ENCODE measurements at places on chromosomes 12 and 14. TPM values are rescaled to one million over a fixed set of nuclear protein-coding genes. Genes with fewer than 3 reads are reported as not detected.

STAB2 gene
- total RNA-seq: not detected

PROX2 gene
- not detected for total RNA-seq

OLR1 gene
- total RNA-seq: not detected

DNA sequence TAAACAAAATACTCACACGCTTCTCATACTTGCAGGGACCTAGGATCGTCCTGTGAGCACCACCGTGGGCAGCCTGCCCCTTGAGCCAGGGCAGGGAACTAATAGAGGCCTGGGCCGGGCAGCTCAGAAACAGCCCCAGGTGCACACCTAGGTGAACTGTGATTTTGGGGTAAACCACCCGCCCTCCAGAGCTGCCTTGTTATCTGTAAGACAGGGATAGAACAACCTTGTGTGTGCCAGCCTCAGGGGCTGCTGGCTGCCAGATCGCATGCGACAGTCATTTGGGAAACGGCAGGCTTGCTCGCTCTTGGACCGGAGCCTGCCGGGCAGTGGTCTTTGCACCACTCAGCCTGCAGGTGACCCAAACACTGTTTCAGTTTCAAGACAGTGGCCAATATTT lies 86.8 kb downstream of the ADGRD1 start:
- DNase-seq: no peak

DNA sequence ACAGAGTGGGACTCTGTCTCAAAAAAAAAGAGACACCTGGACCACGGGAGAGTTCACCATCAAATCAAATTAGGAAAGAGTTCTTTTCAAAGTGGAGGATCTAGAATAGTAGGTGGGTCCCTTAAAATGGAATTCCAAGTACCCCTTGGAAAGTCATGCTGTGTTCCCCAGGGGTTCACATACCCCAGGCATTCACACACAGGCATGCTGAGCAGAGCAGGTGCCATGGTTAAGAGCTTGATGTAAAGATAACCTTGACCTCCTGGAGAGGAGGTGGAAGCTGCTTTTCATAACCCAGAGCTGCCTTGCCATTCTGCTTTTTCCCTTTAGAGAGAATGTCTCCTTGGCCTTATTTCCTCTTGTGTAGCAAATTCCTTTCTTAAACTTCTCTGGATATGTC lies 14.2 kb upstream of the SRSF5 start:
- DNase-seq: no peak

GRCh38 chr12:47378222-47378582 lies 298.4 kb upstream of the AMIGO2 start:
- DNase-seq: no peak

DNA sequence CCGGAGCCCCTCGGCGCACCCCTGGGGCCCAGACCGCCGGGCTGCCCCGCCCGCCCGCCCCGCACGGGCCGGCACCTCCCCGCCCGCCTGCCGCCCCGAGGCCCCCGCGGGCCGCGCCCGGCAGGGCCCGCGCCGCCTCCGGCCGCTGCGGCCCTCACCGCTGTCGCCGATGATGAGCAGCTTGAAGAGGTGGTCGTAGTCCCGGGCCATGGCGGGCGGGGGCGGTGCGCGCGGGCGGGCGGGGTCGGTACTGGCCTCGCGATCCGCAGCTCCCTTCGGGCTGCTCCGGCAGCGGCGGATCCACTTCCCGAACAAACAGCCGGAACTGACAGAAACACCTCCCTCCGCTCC lies at the start of gene RAB35:
TSS of gene RAB35 (minus strand) at position 313 of the 351 bp plus-strand sequence. CDS start at position 210, 103 bp downstream.
- no peak for DNase-seq

DNA sequence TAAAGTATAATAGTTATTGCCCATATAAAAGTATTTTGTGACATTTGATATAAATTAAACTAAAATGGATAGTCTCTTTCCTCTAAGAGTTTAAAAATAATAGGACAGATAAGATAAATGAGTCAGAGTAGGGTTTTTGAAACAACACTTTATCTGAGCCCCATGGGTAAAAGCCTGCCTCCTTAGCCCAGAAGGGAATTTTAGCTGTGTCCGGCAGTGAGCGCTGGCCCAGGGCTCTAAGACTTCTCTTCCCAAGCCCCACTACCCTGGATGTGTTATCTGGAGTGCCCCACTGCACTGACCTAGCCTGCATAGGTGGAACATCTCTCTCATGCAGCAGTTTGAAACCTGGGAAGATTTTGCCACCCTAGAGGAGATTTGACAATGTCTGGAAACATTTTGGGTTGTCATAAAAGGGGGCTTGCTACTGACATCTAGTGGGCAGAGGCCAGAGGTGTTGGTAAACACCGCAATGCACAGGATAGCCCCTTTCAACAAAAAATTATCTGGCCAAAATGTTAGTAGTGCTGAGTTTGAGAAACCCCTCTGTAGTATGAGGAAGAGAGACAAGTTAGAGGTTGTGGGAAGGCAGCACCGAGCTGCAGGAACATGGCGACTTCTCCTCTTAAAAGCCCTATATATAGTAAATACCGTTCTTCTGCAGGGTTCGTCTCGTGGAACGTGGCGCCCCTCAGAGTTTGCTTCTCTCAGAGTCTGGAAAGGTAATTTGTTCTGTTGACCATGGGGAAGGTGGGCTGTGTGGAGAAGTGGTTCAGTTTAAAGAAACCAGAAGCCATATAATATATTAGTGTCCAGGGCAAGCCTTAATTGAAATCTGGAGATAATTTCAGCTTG lies 29.3 kb upstream of the ATF1 start:
- DNase-seq: peak; percentile 23

DNA sequence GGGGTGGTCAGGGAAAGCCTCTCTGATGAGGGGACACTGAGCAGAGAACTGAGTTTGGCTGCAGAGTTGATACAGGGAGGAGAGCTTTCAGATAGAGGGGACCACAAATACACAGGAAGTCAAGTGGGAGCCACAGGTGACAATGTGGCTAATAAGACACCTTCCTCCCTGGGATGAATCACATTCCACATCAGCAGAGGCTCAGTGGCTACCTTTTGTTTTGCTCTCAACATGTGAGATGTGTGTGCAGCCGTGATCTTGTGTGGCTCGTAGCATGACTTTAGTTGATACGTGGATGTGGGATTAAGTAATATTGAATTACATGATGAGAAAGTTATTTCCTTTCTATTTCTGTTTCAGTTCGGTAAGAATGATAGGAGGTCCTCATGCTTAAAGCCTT lies 7.5 kb downstream of the CRADD start:
- no peak for DNase-seq

Data from neural crest cell (in vitro differentiated cells).